Choroid plexus epithelial cell (primary cell): ENCODE measurements at places on chromosomes 6 and 20.

GRCh38 chr6:157538168-157538567, 157.2 kb downstream of the ZDHHC14 start:
- DNase-seq = no peak

- DNase-seq = peak; percentile 69
Observed at GRCh38 chr20:8401556-8401955, 269.5 kb downstream of the PLCB1 start.

GRCh38 chr20:51500311-51500710, 42.2 kb downstream of the NFATC2 start:
- DNase-seq = no peak

DNA sequence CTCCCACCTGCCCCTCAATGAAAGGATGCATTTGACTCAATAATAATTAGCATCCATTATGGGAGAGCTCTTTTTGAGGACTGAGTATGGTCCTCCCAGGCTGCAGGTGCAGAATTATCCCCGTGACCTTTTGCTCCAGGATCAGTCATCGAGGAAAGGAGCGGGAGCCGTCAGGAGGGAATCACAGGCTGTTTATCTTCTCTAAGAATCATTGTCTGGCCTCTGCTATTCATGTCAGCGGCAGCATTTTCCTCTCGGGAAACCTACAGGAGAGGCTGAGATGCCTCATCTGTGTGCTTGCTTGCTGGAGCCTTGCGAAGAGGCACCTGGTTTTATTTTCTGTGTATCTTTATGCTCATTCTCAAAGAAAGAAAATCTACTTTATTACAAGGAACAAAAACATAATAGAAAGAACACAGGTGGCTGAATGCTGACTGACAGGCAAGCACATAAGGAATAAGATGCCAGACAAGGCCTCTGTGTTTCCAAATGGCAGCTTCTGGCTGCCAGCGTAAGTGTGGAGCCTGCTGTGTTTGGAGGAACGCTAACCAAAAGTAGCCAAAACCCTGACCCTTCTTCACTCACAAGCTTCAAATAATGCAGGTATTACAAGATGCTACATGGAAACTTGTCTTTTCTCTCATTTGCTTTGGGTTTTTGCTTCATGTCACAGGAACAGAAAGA, 539.1 kb upstream of the MARCKS start:
- DNase-seq = no peak

DNA sequence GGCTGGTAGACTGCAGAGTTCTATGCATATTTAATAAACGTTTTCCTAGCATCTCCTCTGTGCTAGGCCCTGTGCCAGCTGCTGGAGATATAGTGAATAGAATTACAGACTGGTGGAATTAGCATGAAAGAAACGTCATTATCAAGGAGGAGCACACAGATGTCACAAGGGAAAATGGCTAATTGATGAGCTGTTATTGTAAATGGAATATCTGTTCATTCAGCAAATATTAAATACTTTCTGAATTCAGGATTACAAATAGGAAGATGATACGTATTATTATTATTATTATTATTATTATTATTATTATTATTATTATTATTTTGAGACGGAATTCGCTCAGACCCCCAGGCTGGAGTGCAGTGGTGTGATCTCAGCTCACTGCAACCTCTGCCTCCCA, 1.2 kb downstream of the AAR2 start:
- DNase-seq = peak; percentile 12

GRCh38 chr20:25222461-25223178, 25.3 kb upstream of the PYGB start:
- DNase-seq = peak; percentile 34

- no peak for DNase-seq
Observed at GRCh38 chr20:33053291-33054106, at the start of gene BPIFB3. TSS of gene BPIFB3 (plus strand) at chr20:33053903. CDS start at chr20:33055436, 1,533 bp downstream.

- DNase-seq = peak; percentile 69
Observed at GRCh38 chr6:33279971-33280511, 3.1 kb downstream of the B3GALT4 start.

DNA sequence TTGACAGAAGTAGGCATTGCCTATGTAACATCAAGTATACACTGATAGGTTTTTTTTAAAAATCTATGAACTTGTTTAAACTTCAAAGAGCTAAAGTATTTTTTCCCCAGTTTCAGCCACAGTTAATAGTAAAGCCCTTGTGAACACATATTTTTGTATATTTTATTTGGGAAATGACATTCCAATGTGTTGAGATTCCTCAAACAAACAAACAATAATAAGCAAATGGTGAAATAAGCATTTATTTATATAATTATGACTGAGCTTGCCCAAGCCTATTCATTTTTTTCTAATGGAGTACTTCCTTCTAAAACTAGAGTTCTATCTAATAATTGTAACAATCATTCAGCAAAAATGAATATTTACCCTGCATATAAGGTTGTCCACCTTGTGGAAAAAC, 12.5 kb downstream of the SYCP2 start:
- no peak for DNase-seq

GRCh38 chr20:32894026-32894483, 35.3 kb downstream of the EFCAB8 start:
- peak; percentile 63 for DNase-seq

GRCh38 chr6:118307581-118307980, 240.5 kb upstream of the PLN start:
- no peak for DNase-seq

- DNase-seq = no peak
Observed at GRCh38 chr6:87921034-87921433, 126.6 kb upstream of the SPACA1 start.

DNA sequence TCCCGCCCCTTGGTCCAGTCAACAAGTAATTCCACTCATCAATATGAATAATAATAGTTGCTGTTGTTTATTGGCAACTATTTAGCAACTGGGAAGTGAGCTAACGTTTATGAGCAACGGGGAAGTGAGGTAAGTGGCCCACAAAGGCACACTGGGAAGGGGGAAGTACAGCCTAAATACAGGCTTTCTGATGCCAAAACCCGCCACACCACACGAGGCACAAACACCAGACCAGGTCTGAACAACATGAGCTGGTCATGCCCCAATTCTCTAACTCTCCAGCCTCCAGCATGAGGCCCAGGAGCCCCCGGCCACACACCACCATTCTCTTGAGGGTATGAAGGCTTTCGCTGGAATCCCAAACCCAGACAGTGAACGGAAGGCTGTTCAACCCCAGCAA, 50.8 kb downstream of the PREX1 start:
- DNase-seq = no peak

DNA sequence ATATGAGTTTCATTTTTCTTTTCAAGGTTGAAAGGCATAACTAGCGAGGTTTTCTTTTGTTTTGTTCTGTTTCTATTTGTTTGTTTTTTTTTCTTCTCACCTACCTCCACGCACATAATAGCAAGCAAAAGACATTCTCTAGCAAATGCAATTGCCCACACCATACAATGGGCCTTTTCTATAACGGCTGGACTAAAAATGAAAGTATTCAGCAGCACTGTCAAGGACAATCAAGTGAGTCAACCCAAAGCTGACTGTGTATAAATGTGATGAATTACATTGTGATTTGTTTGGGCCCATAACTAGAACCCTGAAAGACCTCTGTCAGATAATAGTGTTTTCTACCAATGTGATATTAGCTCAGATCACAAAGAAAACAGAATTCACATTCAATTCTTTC, 496.7 kb downstream of the RNF144B start:
- DNase-seq = no peak

- no peak for DNase-seq
Observed at GRCh38 chr20:1388741-1389483, 3.9 kb downstream of the FKBP1A start.

DNA sequence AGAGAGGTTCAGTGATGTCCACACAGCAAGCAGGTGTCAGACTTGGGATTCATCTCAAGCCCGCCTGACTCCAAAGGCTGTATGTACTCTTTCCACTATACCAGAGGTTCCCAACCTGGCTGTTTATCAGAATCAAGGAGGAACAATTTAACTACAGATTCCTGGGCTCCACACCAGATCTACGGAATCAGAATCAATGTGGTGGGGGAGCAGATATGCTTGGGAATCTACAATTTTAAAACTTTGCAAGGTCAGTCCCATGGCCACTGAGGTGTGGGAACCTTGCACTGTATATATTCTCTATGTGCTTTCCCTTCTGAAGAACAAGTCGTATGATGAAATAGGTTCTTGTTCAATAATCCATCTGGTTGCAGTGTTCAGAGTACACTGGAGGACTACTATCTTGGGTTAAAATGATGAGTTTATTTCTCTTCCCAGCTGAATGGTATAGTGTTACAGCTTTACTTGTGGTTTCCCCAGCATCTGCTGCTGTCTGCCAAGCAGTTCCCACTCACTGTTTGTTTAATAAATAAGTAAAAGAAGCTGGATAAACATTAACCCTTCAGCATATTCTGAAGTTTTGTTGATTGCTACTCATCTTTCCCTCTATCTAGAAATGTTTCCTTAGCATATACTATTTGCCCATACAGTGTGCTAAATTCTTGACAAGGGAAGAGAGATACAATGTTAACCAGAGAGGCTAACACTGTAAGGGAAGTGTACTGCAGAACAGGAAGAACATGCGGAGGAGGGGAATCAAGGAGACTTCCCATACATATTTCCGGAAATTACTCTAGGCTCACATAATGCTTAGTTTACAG, 9.9 kb downstream of the TTI1 start:
- DNase-seq = peak; percentile 95

DNA sequence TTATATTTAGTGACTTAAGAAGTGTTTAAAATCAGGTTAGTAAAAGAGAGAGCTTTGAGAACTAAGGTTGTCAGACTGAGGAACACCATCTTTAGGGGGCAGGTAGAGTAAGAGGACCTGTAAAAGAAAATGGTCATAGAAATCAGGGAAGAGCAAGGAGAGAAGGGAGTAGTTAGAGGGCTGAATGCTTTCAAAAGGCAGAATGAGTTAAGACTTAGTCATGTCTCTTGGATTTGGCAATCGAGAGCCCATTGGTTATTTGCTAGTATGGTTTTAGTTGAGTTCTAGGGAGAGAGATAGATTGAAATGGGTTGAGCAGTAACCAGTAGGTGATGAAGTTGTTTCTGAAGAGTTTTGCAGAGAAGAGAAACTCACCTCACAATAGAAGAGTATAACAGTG, 51.1 kb downstream of the RALGAPB start:
- DNase-seq = peak; percentile 56

DNA sequence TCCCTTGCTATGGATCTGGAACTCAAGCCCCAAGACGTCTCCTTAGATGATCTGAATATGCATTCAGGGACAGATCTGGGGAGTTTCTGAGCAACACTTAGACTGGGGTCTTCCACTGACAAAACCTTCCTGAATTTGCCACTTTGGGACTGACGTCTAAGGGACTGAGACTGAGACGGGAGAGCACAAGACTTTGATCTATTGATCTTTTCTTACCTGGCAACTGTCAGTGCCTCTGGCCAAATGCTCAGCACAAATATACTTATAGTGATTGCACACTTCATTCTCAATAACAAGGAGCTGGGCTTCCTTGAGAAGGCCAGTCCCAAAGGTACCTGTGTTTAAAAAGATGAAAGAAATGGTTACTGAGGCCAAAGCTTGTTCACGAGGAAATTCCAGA, 131.8 kb downstream of the LPA start:
- DNase-seq = no peak

- DNase-seq = no peak
Observed at GRCh38 chr6:108071736-108072276, 2.7 kb downstream of the OSTM1 start.

DNA sequence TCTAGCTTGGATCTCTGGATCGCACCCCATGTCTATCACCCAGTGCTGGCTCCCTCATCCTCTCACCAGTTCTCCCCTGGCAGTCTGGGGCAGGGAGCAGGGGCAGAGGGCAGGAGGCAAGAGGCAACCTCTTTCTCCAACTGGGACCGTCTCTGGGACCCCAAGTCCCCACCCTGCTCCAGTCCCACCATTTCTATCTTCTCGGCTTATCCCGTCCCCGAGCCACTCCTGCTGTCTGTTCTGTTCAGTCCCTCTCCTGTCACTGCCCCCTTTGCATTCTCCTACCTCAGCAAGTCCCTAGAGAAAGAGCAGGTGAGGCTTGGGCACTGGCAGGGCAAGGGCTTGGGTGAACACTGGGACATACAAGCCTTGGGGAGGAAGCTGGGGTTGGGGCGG, 625 bp upstream of the TNXB start:
- DNase-seq = no peak

DNA sequence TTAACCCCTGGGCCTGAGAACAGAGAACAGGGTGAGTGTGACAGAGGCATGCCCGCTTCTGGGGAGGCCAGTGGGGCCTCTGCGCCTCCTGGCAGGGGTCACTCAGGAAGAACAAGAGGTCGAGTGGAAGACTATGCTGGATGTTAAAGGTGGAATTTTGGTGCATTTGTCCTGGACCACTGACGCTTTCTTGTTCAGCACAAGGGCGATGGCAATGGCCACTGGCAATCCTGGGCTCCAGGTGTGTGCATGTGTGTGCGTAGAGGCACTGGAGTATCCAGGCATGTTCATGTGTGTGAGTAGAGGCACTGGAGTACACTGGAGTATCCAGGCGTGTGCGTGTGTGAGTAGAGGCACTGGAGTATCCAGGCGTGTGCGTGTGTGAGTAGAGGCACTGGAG, 23.5 kb upstream of the NPBWR2 start:
- no peak for DNase-seq

DNA sequence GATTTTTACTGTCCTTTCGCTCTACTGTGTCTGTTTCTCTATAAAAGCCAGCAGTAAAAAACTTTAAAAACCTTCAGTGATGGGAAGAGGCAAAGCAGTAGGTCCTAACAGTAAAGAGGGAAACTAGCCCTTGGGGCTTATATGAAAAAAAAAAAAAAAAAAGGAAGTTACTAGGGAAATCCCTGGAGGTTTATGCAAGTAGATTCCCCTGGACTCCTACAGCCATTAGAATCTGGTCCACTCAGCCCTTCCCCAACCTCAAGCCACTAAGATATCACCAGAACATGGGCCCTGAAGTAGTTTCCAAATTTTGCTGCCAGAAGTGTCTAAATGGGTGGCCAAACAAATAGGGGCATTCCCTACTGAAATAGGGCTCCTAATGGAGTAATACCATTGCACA, 70.5 kb upstream of the HINT3 start:
- no peak for DNase-seq

GRCh38 chr6:137417396-137417795, 76.8 kb downstream of the OLIG3 start:
- peak; percentile 13 for DNase-seq

- DNase-seq = no peak
Observed at GRCh38 chr6:24848461-24848860, 49.7 kb upstream of the ARMH2 start.

DNA sequence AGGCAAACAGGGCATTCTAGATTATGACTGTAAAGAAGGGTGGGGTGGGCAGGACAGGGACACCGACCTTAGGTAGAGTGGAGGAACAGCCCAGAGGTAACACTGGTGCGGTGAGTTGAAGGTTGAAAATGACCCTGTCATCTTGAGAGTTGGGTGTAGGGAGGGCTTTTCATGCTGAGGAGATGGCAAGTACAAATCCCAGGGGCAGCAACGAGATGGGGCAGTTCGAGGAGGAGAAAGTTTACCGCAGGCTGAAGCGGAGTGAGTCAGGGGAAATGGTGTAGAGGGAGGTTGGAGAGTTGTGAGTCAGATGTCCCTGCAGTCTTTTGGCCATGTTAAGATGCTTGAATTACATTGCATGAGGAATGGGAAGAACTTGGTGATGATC, 101.1 kb downstream of the HIVEP1 start:
- DNase-seq = peak; percentile 91

GRCh38 chr6:4303638-4304037, 168.3 kb upstream of the ECI2 start:
- DNase-seq = no peak
